ENCODE measurements at places on chromosomes 4 and X.

DNA sequence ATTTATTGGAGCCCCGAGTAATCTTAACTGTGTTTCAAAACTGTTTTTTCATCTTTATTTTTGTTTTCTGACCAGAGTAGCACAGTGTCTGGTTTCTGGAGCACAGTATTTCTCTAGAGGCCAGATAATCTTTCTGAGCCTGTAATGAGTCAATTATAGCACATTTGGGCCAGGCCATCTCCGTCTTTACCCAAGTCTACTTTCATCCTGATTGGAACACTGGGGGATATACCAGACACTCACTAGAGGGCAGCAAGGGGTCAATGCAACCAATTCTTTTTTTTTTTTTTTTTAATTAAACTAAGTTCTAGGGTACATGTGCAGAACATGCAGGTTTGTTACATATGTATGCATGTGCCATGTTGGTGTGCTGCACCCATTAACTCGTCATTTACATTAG is 282.0 kb downstream of the ARHGAP24 start:
- peak; percentile 65 for DNase-seq

GRCh38 chr4:113383111-113383785 is 333.8 kb downstream of the ANK2 start:
- DNase-seq, result peak; percentile 83

DNA sequence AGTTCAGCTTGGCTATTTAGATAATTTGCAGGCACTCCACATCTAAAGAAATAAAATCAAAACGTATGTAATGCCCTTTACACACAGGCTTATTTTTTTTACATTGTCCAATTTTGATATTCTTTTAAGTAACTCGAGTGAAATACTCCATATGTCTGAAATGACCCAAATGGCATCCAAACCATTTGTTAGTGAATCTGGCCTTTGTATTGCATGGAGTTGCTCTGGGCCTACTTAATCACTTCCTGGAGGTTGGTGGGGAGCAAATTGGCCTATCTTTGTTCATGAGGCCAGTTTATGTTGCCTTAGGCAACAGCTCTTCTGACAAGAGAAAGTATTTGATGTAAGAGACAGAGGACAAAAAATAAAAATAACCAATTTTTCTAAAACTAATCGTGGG is 47.6 kb upstream of the TMEM131L start:
- DNase-seq, result peak; percentile 49

- DNase-seq, result peak; percentile 75
These were observed 31.5 kb upstream of the ELF2 start for GRCh38 chr4:139208404-139208945.

- DNase-seq, result no peak
These were observed 83.1 kb downstream of the TEX13C start for GRCh38 chrX:125402807-125403206.

GRCh38 chrX:21678048-21678612 is 20.0 kb upstream of the KLHL34 start:
- peak; percentile 5 for DNase-seq

- peak; percentile 63 for DNase-seq
These were observed 19.5 kb upstream of the NFXL1 start for GRCh38 chr4:47933840-47934239.

DNA sequence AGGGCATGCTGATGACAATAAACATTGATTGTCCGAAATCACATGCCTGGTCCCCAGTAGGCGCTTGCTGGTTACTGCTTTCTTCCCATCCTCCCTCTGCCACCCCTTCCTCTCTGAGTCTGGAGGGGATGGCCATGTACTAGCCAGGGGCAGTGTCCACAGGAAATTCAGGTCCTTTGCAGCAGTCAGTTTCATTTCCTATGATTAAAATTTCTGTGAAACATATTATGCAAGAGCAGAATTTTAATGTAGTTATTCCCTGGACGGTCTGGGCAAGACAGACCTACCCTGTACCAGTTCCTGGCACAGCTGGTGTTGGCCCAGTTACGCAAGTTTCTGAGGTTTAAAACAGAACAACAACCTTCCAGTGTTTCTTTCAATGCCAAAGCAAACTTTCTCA is 28.2 kb upstream of the TLR2 start:
- no peak for DNase-seq

GRCh38 chrX:3514996-3515395 is 168.5 kb upstream of the MXRA5 start:
- peak; percentile 83 for DNase-seq

DNA sequence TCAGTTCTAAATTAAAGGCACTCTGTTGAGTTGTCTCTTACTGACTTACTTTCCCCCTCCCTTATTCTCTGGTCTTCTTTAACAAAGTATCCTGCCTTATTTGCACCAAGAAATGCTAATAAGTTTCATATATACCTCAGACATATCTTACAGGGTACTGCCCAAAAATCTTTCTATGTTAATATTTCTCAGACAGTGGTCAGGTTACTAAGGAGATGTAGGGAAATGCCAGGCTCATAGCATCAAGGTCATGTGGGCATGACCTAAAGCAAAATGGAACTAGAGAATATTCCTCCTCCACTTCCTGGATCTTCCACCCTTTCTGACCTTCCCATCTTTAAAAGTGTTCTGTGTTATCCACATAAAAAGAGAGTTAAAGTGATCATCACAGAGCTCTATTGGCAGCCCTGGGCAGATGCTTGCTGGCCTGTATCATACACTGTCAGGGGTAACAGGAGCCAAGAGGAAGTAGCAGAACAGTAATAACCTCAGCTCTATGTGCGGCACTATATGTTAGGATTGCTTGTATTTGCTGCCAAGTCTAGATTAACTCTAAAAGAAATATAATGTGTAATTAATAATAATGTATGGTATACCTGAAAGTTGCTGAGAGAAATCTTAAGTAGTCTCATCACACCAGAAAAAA is 74.3 kb downstream of the IQCM start:
- no peak for DNase-seq

- no peak for DNase-seq
These were observed 58.1 kb downstream of the SLC10A6 start for GRCh38 chr4:86791126-86791525.

- peak; percentile 26 for DNase-seq
These were observed 24.1 kb downstream of the CXCL8 start for GRCh38 chr4:73764513-73764912.

DNA sequence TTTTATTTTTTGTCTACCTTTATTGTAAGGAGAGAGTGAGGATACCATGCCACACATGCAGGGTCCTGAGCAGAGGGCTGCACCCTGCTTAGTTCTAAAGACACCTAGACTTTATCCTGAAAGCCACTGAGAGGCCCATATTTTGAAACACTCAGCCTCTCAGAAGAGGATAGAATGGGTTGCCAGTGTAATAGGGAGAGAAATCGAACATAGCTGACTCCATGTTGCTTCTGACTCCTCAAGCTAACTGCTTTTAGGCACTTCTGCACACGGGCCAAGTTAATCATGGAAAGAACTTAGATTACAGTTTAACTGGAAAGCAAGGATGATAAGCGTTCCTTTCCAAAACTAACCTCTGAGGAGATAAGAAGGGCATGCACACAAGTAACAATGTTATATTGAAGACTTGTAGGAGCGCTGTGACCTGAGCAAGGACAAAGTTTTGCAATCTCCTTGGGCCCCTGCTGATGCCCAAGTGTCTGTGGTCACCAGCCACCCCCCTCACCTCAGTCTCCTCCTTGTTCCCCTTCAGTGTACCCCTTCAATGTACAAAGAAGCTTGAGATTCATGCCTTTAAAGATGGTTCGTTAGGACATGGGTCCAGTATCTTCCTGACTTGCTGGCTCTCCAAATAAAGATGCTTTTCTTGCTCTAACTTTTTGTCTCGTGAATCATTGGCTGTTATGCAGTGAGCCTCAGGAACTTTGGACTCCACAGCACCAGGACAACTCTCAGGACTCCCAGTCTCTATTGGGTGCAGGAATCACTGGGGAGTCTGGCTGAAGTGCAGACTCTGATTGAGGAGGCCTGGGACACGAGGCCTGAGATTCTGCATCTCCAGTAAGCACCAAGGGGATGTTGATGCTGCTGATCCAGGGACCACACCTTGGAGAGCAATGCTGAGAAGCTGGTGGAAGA is 25.4 kb upstream of the CD99 start:
- DNase-seq, result no peak

GRCh38 chr4:87527431-87528220 is 1.6 kb downstream of the SPARCL1 start:
- DNase-seq, result no peak

GRCh38 chr4:188986271-188986689 is 847.0 kb downstream of the TRIML1 start:
- peak; percentile 84 for DNase-seq

- DNase-seq, result no peak
These were observed 24.6 kb downstream of the SPANXD start for GRCh38 chrX:141673946-141674345.

GRCh38 chr4:138051157-138051556 is 191.0 kb downstream of the SLC7A11 start:
- DNase-seq, result peak; percentile 71

GRCh38 chr4:23902222-23902804 is 12.5 kb upstream of the PPARGC1A start:
- no peak for DNase-seq

GRCh38 chr4:156476359-156476758 is 495.2 kb downstream of the PDGFC start:
- DNase-seq, result peak; percentile 99

DNA sequence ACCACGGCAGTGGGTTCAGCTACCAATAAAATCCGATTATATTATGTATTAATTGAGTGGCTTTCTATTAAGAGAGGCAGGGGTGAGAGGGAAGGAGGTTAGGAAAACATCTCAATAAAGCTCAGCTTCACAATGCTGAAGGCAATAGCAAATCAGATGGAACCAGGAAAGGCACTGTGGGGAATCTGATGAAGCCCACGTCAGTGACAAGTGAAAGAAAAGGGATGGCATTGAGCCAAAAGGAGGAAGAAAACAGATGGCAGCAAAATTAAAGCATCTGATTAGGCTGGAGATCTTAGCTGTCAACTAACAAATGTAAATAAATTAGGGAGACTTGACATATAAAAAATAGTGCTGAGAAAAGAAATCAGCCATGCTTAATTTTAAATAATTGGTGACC is 180.9 kb downstream of the RASL11B start:
- no peak for DNase-seq

DNA sequence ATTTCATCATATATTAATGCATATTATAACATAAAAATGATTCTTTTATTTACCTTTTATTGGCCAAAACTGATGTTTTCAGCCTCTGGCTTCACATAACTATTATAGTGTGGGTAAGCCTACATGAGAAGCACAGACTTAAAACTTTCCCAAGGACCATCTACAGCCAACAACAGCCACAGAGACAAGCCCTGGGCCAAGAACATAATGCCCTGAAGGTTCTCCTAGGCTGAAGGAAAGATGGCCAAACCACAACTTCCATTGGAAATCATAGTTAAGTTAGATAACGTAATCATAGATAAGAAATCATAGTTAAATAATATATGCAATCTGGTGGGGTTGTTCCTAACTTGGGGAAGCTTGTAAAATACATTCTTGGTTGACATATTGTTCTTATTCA is 280.0 kb upstream of the EMCN start:
- no peak for DNase-seq

Measured in fibroblast of upper back skin (primary cell).